CD4-positive, alpha-beta T cell treated with Interleukin-15 for 4 hours (primary cell): ENCODE measurements at places on chromosomes 6 and 20.

DNA sequence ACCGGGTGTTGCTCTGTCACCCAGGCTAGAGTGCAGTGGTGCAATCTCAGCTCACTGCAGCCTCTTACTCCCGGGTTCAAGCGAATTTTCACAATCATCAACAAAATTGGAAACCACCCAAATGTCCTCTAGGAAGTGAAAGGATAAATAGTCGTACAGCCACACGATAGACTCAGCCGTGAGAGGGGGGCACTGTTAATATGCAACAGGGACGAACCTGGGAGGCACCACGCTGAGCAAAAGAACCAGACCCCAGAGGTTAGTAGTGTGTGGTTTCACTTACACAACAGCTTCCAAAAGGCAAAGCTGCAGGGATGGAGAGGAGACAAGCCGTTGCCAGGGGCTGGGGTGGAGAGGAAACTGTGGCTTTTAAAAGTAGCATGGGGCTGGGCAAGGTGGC lies 30.1 kb upstream of the NTSR1 start:
- DNase-seq = no peak

- DNase-seq = no peak
Observed at GRCh38 chr6:32738126-32738525, 3.1 kb upstream of the HLA-DQA2 start.

DNA sequence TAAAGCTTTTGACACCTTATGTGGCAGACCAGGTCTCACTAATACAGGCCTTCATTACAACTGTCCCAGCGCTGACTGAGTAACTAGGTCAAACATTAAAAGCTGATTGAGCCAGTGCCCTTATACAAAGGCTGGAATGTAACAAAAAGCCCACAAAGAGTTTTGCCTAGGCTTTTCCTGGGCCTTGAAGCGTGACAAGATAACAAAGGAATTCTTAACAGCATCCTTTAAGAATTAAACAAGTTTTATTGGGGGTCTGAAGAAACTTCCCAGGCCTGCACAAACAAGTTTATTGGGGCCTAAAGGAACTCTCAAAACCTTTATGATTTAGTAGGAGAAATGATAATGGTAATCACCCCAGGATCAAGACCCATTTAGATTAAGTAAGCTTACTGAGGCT lies 267.6 kb upstream of the FAM83B start:
- DNase-seq = no peak

GRCh38 chr20:19397666-19398065 lies 185.2 kb downstream of the SLC24A3 start:
- DNase-seq = no peak

- no peak for DNase-seq
Observed at GRCh38 chr6:111069382-111070104, 17.8 kb upstream of the SLC16A10 start.

DNA sequence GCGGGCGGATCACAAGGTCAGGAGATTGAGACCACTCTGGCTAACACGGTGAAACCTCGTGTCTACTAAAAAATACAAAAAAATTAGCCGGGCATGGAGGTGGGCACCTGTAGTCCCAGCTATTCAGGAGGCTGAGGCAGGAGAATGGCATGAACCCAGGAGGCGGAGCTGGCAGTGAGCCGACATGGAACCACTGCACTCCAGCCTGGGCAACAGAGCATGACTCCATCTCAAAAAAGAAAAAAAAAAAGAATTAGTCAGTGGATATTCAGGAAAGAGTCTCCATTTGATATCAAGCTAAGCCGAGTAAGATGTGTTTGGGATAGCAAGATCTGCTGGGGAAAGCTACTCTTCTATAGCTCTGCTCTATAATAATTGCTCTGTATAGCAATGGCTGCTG lies 41.0 kb downstream of the MOCS1 start:
- DNase-seq = no peak

- no peak for DNase-seq
Observed at GRCh38 chr6:21277601-21278374, 315.8 kb upstream of the SOX4 start.

DNA sequence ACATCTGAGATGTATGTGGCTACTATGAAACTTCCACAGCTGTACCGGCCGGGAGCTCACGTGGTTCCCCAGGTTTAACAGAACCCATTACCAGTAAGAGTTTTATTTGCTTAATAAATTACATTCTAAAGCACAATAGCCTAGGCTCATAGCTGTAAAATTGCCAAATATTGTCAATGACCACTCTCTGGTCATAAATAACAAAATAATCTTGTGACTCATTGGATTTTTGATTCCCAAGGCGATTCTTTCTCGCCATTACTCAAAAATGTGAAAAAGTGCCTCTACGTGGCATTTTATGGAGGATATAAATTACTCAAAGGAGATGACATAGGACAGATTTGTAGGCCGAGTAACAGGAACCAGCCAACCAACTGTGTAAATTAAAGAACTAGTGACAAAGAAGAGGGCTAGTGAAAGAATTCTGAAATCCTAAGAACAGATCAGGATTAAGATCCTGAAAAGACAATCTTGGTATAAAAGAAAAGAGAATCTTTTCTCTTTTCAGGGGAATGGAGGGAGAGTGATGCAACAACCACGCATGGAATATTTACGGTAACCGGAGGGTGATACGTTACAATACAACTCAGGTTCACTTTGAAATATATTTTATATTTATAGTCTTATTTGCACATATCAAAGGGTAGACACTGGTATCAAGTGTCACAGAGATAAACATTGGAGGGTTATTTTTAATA lies 199.7 kb downstream of the FOXC1 start:
- no peak for DNase-seq

DNA sequence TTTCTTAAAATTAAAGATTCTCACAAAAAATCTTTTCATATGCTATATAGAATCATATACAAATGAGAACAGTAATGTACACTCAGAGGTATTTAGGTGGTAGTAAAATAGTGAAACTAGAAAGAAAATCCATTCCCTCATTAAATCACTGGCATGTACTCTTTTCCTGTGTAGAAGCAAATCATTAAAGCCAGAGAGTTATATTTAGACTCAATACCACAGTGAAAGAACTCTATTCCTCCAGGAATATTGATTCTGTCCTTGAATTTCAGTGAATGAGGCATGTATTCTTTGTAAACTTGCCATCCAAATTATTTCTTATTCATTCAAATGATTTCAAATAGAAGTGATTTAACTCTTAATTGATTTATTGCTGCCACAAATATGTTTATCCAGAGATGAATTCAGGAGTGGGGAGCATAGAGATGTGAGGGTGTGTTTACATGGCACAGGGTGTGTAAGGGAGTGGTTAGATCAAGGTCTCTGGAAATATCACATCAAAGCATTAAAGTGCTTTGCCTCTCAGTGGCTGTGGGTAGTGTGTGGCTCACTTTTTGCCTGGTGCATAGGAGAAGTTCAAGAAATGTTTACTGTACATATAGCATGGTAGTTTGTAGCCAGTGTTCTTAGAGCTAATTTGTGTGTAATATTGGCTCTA lies 141.2 kb downstream of the FAM83B start:
- DNase-seq = no peak

GRCh38 chr6:33967966-33968724 lies 164.3 kb upstream of the MLN start:
- DNase-seq = no peak
